HTR-8/SVneo (cell line): ENCODE measurements at places on chromosomes 2 and 18.

- DNase-seq, result no peak
Observed at GRCh38 chr2:1505031-1505441, 91.8 kb downstream of the TPO start.

- no peak for DNase-seq
Observed at GRCh38 chr2:232386490-232386739, 7.9 kb downstream of the ALPP start.

DNA sequence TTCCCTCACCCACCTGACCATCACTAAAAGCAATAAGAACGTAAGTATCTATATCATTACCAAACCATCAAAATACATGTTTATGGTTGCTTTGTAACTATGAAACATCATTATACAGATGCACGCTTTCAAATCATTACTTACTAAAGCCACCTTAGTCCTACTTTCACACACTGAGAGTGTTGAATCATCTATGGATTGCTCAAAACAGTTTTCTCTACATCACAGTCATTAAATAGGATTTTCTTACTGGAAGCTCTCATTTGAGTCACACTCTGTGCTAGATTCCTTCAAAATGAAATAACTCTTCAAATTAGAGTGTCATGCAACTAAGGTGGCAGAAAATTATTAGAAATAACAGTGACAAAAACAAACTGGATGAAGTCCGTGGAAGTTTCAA is 878.4 kb downstream of the CPS1 start:
- DNase-seq, result no peak

DNA sequence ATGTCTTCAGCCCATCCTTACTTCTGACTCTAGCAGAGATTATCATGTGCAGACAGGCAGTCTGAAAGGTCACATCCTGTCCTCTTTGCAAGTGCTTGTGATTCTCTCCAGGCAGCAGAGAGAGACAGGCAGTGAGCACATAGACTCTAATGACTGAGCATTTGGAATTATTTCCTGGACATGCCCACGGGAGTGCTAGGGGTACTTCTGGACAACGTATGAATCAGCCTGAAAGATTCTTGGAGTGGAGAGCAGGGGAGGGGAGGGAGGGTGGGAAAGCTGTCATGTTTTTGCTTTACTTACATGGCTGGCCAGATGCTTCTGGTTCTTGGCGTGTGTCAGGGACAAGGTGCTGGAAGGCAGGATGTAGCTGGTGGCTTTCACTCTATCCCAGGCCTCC is 150.6 kb downstream of the RIF1 start:
- DNase-seq, result peak; percentile 3

- no peak for DNase-seq
Observed at GRCh38 chr2:166384774-166385173, 9.0 kb upstream of the SCN9A start.

GRCh38 chr18:68826121-68826520 is 28.2 kb downstream of the CCDC102B start:
- DNase-seq, result no peak

DNA sequence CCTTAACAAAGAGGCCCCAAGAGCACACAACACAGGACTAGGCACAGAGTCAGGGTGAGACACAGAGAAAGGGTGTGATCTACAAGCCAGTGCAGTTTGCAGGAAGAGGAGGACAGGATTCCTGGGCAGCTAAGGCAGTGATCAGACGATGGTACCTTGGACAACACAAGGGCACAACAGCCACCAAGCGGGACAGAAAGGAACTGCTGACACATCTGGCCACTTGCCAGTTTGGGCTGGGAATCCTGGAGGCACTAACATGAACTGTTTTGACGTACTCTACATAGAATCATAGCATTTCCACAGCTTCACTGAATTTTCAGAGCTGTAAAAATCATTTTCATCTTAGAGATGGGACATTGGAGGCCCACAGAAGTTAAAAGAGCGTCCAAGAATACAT is 221.5 kb upstream of the SLC35G4 start:
- DNase-seq, result peak; percentile 18

- no peak for DNase-seq
Observed at GRCh38 chr2:217283460-217283859, 423.6 kb upstream of the TNP1 start.

- peak; percentile 7 for DNase-seq
Observed at GRCh38 chr2:117771969-117772630, 42.4 kb upstream of the DDX18 start.

DNA sequence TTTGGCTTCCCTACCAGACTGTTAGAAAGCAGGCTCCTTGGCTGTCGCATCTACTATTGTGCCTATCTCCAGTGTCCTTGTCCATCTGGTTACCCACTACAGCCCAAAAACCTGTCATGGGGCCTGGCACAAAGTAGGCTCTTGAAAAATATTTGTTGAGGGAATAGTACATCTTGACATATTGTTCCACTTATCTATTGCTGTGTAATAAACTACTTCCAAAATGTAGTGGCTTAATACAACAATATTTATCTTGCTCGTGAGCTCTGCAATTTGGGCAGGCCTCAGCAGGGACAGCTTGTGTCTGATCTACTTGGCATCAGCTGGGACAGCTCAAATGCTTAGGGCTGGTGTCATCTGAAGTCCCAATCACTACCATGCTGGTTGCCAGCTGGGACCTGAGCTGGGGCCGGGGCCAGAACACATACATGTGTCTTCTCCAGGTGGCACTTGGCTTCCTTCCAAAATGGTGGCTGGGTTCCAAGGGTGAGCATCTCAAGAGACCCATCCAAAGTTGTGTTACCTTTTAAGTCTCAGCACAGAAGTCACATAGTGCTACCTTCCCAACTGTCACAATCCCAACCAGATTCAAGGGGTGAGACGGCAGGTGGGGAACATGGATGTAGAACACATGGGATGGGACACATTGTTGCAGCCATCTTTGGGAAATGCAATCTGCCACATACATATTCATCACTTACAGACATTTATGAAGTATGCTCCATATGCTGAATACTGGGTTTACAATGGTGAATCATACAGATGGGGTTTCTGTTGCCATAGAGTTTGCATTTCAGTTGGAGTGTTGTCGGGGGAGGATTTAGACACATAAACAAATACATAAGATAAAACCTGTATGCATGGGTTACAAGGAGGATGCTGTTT is 134.2 kb downstream of the FOXI3 start:
- no peak for DNase-seq

DNA sequence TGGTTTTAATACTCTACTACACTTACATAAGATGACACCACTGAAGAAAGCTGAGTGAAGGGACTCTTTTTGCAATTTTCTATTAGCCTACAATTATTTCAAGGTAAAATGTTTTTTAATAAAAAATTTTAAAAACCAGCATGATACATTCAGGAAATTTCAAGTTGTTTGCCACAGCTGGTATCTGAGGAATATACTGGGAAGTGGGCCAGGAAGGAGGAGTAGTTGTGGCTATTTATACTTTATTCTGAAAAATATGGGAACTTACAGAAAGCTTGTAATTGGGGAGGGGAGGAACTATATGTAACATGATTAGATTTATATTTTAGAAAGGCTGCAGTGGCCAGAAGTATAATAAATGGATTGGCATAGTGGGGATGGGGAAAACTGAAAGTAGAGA is 40.8 kb downstream of the WDR35 start:
- no peak for DNase-seq

DNA sequence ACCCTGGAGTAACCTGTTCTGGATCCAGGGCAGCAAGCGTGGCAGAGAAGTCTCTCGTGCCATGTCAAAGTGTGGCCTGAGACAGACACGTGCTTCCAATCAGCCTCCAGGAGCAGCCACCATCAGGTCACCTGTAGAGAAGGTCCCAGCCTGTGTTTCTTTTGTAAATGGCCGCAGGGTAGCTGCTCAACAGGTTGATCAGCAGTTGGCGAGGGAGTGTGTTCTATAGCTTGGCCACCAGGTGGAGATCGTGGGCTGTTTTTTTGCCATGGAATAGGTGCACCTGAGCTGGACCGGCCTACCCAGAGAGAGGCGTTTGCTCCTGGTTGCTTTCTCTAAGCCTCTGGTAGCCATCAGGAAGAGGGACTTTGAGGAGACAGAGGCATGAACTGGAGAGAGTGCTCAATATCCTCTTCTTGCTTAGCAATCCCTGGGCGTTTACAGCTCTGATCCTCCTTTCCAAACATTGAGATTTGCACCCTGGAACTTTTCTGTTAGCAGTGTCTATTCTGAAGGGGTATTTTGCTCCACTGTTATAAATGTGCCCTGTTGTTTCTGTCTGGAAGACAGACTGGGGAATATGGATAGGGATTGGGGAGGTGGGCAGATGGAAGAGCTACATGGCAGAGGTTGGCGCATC is 34.2 kb upstream of the EN1 start:
- DNase-seq, result peak; percentile 48

DNA sequence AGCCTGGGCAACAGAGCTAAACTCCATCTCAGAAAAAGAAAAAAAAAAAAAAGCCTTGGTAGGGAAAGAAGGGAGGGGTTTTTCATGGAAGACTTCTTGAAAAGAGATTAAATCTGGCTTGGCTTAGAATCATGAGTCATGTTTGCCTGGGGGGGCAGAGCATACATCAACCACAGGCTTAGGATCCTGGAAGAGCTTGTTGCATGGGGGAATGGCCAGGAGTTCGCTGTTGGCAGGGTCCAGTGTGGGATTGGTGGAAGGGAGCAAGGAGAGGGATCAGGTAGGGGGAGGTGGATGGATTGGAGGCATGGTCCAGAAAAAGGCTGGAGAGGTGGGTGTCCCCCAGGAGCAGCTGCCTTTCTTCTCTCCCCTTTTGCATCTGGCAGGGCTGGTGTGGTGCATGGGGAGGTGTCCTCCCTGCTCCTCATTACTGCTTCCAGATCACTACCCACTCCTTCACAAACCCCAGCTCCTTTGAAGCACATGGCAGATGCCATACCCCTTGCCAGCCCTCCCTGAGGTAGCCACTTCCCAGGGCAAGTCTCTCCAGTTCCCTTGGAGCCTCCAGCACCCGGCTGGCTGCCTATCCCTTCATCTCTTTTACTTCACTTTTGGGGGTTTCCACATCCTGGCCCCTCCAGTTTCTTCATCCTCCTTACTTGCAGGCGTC is 2.5 kb downstream of the ARMC9 start:
- DNase-seq, result peak; percentile 59

- DNase-seq, result no peak
Observed at GRCh38 chr2:36553683-36554082, 44.3 kb downstream of the FEZ2 start.

DNA sequence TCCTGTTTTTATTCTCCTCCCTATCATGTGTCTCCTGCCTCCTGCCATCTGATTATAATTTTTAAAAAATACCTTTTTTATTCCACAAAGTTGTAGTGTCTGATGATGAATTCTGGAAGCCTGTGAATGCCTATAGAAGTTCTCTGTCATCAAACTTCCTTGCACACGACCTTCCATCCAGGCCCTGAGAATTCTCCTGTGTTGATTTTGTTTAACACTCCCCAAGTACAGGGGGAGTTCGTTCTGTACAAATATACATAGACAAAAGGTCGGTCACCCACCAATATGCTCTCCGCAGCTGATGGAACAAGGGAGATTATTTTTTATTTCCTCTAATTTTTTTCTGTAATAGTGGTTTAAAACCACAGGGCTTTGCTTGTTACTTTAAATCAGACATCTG is 232.5 kb downstream of the PIEZO2 start:
- no peak for DNase-seq

DNA sequence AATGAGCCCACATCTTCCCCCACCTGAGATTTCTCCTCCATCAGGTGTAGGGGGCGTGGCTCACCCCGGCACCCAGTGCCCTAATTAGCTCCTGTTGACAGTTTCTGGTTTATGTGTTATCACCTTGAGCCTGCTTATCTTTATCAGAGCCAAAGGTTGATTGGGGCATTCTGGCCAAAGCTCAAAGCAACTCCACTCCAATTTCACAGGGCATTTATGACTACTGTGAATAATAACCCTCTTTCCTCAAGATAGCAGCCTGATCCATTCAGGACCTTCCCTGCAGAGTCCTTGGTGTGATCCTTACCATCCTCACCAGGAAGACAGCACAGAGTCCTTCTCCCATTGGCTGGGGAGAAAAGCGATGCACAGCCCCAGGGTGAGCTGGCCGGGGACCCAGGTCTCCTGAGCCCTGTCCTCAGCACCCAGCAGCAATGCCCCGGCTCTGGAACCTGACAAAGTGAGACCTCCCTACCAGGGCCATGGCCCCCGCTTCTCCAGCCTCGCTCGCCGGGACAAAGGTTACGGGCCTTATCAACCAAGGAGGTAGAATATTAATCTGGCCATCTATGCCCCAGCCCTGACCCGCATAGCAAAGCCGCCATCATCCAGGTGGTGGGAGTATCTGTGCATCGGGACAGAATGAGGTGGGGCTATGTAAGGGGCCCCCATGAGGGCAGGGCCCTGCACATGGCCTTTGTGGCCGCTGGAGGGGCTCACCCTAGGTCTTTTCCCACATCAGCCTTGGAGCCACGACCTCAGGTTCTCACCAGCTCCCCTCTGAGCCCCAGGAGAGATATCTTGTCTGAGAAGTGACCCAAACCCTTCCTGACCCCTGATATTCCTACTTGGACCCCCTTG is 64.5 kb downstream of the ZFP36L2 start:
- DNase-seq, result no peak

DNA sequence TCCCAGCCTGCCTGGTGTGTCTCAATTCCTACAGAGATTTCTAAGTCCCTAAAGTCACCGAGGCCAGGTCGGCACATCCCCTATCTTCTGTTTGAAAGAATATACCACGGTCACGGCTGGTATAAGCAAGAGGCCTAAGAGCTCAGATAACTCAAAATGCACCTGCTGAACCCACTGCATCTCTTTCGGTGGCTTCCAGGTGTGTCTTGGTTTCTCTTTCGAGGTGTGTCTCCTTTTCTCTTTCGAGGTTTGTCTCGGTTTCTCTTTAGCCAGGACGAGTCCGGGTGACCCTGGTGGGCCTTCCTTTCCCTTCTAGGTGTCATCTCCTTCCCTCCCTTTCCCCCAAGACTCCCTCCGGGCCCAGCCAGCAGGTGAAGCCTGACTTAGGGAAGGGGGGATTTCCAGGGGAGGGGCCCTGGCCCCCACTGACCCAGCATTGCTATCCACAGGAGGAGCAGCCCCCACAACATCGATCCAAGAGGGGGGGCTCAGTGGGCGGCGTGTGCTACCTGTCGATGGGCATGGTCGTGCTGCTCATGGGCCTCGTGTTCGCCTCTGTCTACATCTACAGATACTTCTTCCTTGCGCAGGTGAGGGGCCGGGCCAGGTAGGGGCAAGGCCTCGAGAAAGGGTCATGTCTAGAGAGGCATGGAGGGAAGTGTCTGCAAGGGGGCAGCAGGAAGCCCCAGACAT is 8.4 kb downstream of the ITM2C start:
- DNase-seq, result no peak

- DNase-seq, result no peak
Observed at GRCh38 chr2:20351555-20352229, 1.0 kb upstream of the PUM2 start.

DNA sequence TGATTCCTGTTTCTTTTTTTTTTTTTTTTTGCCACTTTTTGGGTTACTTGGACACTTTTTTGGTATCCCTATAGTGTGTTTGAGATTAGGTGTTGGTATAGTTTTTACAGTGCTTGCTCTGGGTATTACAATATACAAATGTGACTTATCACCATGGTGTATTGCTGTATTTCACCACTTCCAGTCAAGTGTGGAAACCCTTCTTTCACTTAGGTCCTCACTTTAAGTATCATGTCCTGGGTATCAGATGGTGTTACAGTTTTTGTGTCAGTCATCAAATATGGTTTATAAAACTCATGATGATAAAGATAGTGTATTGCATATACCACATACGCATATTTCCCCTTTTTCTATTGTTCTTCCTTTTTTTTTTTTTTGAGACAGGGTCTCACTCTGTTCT is 1.8 kb downstream of the ATP9B start:
- no peak for DNase-seq
